ENCODE measurements at places on chromosomes 4 and X.

GRCh38 chrX:28590396-28590795 lies 3.1 kb downstream of the IL1RAPL1 start:
- DNase-seq, result no peak

GRCh38 chr4:59535541-59535940 lies 1664.6 kb upstream of the ADGRL3 start:
- DNase-seq, result no peak

GRCh38 chr4:150283689-150284088 lies 205.4 kb downstream of the DCLK2 start:
- DNase-seq, result no peak

- DNase-seq, result no peak
Measured at GRCh38 chr4:78971776-78972175, 32.5 kb upstream of the PAQR3 start.

DNA sequence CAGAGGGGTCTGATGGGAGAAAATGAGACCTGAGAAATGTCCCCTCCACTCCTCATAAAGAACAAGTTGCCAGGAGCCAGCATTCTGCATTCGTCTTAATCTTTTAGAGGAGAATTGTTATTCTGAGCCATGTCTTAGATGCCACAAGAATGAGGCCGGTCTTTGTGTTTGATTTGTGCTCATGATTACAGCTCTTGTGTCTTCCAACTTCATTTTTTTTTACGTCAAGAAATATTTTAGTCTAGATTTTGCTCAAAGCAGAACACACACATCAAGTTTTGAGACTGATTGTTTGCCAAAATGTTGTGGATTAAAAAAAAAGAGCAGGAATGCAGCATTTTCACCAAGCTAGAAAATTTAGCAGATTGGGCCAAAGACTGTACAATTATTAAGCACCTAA lies 130.6 kb upstream of the PITX2 start:
- no peak for DNase-seq

DNA sequence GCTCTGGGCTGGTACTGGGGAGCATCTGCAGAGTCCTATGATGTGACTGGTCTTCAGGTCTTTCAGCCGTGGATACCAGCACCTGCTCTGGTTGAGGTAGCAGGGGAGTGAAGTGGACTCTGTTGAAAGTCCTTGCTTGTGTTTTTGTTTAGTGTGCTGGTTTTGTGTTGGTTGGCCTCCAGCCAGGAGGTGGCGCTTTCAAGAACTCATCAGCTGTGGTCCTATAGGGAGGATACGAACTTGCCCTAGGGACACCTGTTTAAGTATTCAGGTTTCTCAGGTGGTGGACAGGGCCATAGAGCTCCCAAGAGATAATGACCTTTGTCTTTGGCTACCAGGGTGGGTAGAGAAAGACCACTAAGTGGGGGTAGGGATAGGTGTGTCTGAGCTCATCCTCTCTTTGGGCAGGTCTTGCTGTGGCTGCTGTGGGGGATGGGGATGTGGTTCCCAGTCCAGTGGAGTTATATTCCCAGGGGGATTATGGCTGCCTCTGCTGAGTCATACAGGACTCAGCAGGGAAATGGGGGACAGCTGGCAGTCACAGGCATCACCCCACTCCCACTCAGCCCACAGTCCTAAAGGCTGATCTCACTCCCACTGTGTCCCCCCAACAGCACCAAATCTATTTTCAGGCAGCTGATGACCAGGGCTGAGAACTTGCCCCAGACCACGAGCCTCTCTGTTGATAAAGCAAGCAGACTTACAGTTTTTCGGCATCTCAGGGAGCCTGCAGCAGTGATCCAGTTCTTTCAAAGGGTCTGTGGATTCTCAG lies 24.1 kb downstream of the MSMO1 start:
- no peak for DNase-seq

DNA sequence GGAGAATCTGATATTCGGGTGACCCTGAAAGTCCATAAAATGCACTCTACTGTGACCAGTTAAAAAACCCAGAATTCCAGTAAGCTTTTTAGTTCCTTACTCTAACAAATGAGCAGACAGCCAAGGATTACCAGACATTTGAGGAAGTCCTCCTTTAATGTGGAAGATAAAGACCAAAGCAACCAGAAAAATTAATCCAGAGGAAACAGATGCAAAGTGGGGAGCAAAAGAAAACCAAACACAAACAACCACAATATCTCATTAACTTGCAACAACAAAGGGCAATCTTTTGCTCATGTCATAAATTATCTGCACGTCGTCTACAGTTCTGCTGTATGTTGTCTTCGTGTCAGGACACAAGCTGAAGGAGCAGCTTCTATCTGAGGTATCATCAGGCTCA lies 164.4 kb downstream of the PJA1 start:
- DNase-seq, result no peak

GRCh38 chrX:25534091-25534490 lies 518.3 kb upstream of the ARX start:
- DNase-seq, result no peak

GRCh38 chr4:147284256-147284835 lies 196.6 kb upstream of the EDNRA start:
- no peak for DNase-seq

GRCh38 chr4:5211282-5211839 lies 160.1 kb downstream of the STK32B start:
- DNase-seq, result no peak

DNA sequence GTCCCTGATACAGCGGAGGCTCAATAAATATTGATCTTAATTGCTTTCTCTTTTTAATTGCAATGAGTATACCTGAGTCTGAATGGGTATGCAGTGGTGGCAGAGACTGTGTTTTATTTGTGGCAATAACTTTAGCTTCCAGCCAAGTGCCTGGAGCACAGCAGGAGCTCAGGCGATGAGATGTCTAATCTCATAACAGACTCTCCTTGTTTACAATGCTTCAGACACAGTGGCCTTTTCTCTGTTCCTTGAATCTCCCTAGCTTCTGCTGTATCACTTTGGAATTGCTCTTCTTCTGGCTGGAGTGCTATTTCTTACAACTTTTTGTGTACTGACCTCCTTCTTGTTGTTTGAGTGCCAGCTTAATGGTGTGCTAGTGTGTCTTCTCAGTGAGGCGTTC lies 91.5 kb upstream of the UNC5C start:
- DNase-seq, result no peak

GRCh38 chr4:52545099-52546069 lies 113.7 kb downstream of the USP46 start:
- DNase-seq, result peak; percentile 55

DNA sequence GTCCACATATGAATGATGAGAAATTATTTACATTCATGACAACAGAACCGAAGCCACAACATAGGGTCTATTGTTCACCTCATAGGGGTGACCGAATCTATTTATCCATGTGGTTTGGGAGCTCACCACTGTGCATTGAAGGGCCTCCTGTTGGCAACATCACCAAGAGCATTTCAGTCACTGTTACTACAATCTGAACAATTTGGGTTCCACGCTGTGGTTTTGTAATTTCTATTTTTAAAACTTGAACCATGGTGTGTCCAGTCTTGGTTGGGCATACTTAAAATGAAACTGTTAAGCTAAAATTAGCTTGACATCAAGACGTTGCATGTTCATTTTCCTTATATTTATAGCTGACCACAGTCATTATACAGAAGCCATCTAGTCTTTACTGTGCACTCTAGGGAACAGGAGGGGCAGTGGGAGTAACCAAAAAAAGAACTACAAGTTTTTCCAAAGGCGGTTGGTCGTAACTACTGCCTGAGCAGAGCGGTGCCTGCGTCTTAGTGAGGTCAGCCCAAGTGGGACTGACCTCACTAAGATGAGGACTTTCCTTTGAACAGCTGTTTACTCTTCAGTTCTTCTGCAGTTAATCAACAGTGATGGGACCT lies 192.1 kb downstream of the SPRY1 start:
- DNase-seq, result no peak

DNA sequence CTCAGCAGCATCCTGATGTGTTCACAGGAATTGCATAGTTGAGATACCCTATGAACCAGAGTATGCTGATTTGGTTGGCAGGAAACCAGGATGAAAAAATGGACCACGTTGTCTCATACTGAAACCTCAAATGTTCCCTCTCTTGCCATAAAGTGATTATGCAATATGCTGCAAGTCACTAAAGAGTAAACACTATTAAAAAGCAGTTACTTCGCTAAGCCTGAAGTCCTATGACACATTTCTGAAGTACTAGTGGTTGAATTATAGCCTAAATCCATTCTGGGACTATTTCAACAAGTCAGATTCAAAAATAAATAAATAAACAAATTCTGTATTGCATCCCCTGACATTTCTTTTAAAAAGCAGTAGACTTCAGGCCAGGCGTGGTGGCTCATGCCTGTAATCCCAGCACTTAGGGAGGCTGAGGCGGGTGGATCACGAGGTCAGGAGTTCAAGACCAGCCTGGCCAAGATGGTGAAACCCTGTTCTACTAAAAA lies 106.0 kb upstream of the NAP1L5 start:
- no peak for DNase-seq

DNA sequence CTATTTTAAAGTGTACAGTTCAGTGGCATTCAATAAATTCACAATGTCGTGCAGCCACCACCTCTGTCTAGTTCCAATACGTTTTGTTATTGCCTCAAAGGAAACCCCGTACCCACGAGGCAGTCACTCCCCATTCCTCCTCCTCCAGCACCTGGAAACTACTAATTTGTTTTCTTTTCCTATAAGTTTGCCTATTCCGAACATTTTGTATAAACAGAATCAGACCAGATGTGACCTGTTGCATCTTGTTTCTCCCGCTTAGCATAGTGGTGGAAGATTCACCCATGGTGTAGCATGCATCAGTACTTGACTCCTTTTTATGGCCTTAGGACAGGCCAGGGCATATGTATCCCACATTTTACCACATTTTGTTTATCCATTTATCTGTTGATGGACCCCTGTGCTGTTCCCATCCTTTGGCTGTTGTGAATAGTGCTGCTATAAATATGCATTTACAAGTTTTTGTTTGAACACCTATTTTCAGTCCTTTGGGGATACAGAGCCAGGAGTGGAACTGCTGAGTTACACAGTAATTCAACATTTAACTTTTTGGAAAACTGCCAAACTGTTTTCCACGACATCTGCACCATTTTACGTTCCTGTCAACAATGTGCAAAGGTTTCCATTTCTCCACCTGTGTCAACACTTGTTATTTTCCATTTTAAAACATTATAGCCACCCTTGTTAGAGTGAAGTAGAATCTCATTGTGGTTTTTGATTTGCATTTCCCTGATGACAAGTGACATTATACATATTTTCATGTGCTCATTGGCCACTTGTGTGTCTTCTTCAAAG lies 57.8 kb upstream of the STX18 start:
- no peak for DNase-seq

DNA sequence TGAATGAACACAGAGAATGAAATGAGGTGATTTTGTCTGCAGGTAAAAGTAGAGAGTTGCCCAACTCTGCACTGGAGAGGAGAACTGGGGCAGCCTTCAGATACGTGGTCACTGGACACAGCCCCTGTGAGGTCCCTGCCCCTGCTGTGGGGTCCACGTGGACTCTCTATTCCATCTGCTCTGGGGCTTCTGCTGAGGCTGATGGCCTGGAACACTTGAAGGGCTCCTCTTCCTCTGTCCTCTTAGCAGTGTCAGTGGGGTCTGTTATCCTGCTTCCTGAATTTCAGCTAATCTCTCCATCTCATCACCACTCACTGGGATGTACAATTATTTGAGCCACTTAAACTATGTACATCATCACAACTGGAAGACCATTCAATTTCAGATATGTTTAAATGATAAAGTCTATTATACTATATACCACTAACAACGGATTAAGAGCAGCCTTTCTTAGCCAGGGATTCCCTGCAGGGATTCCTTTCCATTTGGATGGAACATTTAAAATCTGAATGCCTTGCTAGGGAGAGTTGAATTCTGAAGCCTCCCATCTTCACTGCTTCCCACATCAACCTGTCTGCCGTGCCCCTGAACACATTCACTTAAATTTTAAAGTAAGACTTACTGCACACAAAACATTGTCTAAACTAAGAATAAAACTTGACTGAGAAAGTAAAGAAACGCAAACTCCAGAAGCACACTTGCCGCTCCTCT lies 74.0 kb downstream of the CC2D2A start:
- no peak for DNase-seq

- no peak for DNase-seq
Measured at GRCh38 chrX:11382930-11383329, 89.7 kb downstream of the AMELX start.

- DNase-seq, result no peak
Measured at GRCh38 chr4:144463896-144464295, 182.1 kb upstream of the HHIP start.

DNA sequence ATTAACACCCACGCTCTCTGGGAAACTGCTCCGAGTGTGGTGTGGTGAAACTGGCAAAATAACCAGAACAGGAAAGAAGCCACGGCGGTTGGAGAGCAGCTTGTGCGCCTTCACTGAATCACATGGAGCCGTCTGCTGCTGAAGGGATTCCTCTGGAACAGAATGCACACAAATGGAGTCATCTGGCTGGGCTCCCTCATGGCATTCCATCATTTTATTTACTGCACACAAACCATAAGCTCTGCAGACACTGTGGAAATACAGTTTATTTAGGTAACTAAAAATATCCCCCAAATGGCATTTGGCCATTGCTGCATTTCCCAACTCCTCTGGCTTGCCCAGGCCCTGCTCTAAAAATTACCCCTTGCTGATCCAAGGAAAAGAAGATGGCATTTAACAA lies 187.0 kb upstream of the S100G start:
- DNase-seq, result no peak

- no peak for DNase-seq
Measured at GRCh38 chr4:169492436-169493163, 119.8 kb downstream of the NEK1 start.

DNA sequence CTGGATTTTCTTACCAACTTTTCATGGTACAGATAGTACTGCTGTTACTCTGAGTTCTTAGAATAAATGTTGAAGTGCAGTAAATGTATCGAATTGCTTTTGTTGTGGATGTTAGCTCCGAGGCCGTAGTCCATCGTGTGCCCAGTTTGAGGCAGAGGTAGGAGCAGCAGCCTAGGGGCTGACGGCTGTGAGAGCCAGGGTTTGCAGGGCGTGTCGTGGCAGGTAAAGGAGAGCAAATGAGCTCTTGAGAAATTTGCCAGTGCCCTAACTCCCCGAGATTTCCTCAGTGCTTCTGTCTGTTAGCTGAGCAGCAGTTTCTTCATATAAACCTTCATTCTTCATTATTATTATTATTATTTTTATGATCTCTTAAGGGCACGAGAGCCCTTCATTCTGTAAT lies 21.6 kb downstream of the PRIMPOL start:
- DNase-seq, result no peak

GRCh38 chr4:177505171-177505615 lies 63.0 kb upstream of the AGA start:
- no peak for DNase-seq

DNA sequence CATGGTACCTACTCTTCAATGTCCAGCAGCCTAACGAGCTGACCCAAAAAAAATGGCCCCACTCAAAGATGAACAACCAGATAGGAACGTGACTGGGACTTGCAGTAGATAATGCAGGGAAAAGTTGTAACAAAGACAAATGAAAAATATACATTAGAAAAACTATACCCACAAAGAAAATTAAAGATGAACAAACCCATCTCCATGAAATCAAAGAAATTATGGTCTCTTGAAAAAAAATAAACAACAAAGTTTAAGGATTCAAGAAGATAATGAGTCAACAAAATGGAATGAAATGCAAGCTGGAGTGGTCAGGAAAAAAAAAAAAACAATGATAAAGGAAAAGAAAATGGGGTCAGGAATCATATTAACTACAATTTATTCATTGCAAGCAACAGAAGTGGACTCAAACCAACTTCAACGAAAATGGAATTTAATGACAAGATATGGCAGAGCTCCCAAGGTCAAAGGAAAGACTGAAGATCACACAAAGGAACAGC lies 309.8 kb upstream of the GALNT7 start:
- DNase-seq, result no peak
